H7 (cell line): ENCODE measurements at places on chromosomes 7 and 10.
A peak's percentile ranks its signal among the peaks of the same experiment; 100 is the strongest.

- DNase-seq = peak; percentile 90
Measured at GRCh38 chr10:86536294-86536861, 14.8 kb upstream of the WAPL start.

DNA sequence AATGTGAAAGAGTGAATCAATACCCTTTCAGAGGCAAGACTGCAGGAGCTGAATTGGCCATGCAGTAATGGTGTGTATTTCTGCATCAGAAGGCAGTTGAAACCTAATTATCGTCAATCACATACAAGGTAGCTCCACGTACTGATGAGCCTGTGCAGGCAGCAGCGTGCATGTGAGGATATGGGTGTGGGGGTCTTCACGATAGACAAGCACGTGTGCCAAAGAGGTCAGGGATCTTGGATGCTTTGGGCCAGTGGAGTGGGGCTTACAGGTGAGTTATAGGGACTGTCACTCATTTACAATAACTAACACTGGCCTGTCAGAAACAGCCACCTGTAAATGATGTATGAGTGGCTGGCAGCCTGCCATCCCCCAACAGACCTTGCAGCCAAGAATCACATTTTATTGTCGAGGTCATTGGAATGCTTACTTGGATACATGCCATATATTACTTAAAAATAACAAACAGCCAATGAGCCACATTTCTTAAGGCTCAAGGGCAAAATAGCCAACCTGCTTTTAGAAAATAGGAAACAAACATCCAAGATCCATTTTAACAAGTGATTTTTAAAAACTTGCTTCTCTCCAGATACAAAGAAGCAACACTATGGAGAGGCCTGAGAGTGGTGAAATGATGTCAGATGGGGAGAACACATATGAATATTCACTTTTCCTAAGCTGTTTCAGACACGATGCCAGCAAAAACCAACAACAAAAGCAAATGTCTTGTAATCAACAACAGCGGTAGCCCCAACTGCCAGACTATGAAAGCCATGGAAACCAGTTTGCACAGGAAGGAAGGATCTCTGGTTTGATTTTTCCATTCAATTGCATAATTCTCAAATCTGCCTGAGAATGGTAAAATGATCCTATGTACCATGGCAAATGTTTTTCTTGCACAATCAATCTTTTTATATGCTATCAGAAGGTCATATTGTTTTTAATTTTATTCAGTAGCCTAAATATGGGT lies 210.7 kb downstream of the SKAP2 start:
- DNase-seq = no peak

DNA sequence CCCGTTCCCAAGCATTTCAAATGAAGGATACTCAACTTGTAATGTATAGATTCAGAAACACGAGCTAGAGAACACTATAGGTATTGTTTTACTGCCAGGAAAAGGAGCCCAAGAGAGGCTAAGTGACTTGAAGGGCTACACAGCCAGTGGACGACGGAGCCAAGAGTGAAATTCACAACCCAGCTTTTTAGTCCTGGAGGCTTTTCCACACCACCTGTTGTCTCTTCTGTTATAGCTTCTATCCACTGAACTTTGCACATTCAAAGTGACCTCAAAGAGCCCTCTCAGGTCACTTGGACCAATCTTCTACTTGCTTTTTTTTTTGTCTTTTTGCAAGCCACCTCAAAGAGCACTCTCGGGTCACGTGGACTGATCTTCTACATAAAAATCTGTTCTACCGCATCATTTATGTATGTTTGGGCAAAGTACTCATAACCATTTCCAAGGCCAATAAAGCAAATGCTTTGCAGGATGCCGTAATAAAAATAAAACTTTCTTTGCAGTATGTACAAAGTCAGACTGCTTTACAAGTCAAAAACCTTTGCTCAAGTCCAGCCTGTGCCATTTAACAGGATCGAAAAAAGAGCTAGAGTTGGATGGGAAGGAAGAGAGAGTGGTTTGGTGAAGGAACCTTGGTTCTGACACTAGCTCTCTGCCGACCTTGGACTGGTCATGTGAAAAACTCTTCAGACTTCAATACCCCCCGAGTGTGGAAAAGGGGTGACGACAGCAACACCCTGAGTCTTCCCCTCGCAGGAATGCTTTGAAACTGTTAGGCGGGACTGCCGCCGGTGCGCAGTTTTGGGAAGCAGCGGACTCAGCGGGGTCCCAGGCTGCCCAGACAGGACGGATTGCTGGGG lies 821 bp downstream of the SLC35B4 start:
- DNase-seq = peak; percentile 20

GRCh38 chr7:157527686-157528085 lies 190.9 kb downstream of the DNAJB6 start:
- DNase-seq = no peak

DNA sequence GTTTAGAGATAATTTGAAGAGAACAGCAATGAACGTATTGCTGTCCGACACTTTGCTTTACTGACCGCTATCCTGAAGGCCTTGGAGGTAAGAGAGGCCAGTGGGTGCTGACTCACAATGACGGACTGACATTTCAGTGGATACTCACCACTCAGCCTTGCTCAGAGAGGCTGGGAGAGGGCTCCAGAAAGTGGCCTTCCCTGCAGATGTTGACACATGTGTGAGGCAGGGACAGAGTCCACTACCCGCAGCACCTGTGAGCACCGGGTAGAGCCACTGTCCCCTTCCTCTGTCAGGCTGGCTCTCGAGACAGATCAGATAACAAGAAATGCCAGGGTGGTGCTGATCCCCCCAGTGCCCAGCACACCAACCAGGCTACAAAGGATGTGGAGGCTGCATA lies 75.0 kb downstream of the GPR26 start:
- no peak for DNase-seq

GRCh38 chr10:71494980-71495381 lies 98.3 kb downstream of the CDH23 start:
- DNase-seq = no peak

DNA sequence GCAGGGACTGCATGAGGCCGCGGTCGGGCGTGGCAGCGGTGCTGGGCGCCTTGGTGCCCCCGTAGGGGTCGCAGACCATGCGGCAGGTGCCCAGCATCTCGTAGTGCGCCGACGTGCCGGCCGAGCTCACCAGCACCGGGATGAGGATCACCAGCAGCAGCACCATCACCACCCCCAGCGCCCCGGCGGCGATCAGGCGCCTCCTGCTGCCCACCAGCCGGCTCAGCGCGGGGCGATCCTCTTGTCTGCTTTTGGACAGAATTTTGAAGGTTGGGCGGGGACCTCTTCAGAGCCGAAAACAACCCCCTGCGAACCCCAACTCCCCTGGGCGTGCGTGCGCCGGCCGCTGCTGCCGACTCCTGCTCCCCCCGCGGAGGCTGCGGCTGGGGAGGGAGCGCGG lies 779 bp downstream of the C1QL3 start:
- peak; percentile 79 for DNase-seq
